ENCODE measurements at places on chromosomes 13 and 19.

DNA sequence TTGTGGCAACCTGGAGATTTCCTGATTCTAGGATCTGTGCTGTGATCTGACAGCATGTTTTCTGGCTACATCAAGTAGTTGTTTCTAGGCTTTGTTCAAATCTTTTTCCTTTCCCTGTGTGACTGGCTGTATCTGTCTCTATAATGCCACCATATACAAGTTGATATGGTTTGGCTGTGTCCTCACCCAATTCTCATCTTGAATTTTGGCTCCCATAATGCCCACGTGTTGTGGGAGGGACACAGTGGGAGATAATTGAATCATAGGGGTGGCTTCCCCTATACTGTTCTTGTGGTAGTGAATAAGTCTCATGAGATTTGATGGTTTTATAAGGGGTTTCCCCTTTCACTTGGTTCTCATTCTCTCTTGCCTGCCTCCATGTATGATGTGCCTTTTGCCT lies 24.6 kb upstream of the CLDN10 start:
- DNase-seq: no peak

DNA sequence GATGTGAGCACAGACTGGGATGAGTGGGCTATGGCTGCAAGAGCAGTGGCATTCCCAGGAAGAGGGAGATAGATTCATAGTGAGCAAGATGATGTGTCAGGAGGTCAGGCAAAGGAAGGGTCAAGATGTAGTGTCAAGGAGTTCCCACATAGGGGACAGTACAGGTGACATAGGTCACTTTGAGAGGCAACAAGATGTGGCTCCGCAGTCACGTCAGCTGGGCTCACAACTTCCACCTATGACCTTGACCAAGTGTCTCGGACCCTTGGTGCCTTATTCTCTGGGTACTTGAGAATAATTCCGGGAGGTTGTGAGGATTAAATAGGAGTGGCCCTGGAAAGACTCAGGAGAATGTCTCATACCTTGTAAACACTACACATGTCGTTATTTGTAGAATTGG lies 10.5 kb downstream of the ZNF317 start:
- no peak for DNase-seq

GRCh38 chr19:54325631-54326030 lies 12.7 kb upstream of the LILRA5 start:
- no peak for DNase-seq

- DNase-seq: no peak
These were observed 4.7 kb upstream of the SLC5A5 start for GRCh38 chr19:17866964-17867486.

DNA sequence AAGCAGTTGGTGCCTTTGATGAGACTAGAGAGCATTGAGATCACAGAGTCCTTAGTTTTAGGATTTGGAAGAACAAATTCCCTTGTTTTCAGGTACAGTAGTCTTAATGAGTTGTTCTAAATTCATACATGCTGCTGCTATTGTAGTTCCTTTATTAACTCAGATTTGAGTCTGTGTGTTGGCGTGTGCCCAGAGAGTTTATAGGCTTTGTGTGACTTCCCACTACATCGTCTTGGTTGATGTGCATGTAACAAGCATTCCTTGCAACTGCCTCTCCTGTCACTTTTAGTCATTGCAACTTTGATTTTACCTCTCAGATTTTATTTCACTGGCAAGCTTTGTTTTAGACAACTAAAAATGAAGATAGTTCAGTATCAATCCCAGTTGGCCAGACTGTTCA lies 135.5 kb downstream of the ZAR1L start:
- no peak for DNase-seq

- no peak for DNase-seq
These were observed 57.5 kb upstream of the HMGB1 start for GRCh38 chr13:30523211-30523610.

DNA sequence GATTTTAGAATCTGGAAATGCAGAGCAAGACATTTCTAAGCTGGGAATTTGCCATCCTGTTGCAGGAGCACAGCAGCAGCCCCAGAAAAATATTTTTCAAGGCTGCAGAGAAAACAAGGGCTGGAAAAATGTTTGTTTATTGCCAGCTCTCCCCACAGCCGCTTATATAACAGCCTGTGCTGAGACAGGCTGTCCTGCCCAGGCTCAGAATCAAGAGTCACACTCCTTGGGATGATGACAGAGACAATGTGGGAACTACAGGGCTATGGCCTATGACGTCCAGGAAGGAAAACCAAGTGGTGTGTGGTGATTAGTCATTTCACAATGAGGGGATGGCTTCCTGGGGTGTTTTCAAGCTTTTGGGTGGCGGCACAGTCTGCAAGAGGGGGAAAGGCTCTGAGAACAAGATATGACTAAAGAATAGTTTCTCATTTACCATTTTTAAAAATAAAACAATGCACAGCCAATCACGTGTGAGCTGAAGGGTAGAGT lies 136.3 kb upstream of the SERP2 start:
- DNase-seq: no peak

- DNase-seq: no peak
These were observed 622.8 kb downstream of the DACH1 start for GRCh38 chr13:71244161-71244560.

DNA sequence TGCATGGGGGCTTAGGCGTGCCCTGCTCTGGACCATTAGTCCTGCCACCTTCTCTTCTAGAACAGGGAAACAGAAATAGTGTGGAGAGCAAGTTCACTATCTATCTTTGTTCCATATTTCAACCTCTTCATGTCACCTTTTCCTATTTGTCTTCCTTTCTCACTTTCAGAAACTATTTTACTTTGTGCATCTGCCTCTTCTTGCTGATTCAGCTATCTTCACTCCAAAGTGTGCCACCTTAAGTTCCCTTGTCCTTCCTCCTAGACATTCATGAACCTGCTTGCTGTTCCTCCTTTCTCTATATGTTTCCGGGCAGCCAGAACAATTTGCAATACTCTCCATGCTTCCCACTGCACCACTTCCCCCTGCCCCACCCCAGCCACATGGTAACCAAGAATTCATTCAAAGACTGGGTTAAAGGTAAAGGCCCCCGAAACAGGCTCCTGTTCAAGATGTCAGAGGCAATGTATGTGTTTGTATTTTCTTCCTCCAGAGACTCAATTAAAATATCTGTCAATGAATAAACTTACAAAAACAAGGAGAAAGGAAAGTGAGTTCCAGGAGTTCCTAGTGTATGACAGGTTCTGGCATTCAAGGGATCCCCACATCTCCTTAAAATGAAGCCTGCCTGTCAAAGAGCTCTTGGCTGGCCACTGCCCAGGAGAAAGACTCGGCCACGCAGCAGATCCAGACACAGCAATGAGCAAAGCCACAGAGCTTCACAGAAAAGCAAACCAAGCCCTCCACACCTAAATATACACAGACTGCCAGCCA lies 268.1 kb downstream of the DNAJC15 start:
- DNase-seq: no peak

DNA sequence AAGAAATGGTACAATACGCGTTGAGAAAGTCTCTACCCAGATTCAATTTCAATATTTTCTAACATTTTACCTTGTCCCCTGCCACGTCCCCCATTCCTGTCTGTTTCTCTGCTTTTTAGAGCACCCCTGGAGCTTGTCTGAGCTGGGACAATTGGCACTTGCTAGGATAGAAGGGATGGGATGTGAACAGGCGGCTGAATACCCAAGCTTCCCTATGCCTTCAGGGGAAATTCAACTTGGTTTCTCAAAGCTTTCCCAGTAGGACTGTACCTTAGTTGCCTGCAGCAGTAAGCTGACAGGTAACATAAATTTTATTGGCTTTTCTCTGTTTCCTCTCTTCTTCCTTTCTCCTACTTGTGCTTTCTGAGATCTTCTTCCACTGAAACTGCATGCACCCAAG lies 1663.3 kb downstream of the EFNB2 start:
- no peak for DNase-seq

GRCh38 chr13:44272692-44273091 lies 100.9 kb upstream of the SERP2 start:
- no peak for DNase-seq

All from NCI-H187 treated with DMSO at 0.1 percent for 48 hours (cell line).